Left ventricle myocardium superior (tissue), 1 donor: ENCODE measurements at places on chromosomes 5 and 9.

DNA sequence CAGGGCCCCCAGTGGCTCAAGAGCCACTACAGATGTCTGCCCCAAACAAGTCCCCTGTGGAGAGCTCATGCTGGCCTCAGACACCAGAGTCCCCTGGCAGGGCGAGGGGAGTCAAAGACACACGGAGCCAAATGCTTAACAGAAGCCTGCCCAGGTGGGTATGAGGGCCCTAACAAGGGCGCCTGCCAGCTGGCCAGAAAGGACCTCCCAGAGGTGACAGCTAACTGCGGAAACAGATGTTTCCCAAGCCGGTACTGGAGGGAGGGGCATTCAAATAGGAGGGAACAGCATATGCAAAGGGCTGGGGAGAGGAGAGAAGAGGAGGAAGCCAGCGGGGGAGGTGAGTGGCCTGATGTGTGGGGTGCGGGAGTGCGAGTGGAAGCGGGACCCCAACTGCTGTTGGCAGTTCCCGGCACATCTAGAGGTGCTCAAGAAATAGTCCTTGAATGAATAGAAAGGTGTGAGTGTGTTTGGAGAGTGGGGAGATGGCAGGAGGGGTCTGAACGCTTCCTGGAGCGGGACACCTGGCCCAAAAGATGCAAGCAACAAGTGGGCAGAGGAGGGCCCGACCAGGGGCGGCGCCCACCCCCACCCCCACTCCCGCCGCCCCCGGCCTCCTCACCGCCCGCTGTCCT is 824 bp downstream of the MXD3 start:
- no peak for DNase-seq

GRCh38 chr5:128681096-128681495 is 143.1 kb upstream of the FBN2 start:
- no peak for DNase-seq

DNA sequence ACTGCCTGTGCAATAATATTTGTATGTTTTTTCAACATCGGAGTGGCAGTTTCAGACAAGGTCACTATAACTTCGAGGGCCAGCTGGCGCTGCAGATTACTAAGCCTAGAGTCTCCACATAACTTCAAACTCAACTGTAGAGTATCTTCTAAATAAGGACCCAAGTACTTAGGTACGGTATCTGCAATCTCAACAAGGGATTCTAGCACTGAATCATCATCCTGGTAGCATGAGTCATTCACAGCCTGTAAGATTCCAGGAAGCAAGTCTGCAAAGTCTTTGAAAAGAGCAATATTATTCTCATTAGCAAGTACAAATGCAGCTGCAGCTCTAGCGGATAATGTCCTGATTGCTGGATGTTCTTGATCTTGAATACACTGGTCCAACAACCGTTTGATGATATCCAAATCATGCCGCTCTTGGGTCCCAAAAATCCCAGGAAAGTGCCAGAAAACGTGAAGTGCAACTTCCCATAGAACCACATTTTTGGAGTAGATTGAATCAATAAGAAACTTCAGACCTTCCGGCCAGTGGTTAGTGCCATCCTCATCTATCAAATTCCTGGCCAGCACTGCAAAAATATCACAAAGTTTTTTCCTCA is 654 bp downstream of the RANBP6 start:
- DNase-seq: no peak

GRCh38 chr5:83895860-83896259 is 175.2 kb upstream of the HAPLN1 start:
- DNase-seq: no peak

GRCh38 chr5:68818057-68818695 is 275.6 kb upstream of the SLC30A5 start:
- no peak for DNase-seq

GRCh38 chr5:1851290-1851934 is 31.3 kb downstream of the IRX4 start:
- no peak for DNase-seq

GRCh38 chr9:110241260-110241857 is 14.9 kb downstream of the TXN start:
- DNase-seq: no peak

DNA sequence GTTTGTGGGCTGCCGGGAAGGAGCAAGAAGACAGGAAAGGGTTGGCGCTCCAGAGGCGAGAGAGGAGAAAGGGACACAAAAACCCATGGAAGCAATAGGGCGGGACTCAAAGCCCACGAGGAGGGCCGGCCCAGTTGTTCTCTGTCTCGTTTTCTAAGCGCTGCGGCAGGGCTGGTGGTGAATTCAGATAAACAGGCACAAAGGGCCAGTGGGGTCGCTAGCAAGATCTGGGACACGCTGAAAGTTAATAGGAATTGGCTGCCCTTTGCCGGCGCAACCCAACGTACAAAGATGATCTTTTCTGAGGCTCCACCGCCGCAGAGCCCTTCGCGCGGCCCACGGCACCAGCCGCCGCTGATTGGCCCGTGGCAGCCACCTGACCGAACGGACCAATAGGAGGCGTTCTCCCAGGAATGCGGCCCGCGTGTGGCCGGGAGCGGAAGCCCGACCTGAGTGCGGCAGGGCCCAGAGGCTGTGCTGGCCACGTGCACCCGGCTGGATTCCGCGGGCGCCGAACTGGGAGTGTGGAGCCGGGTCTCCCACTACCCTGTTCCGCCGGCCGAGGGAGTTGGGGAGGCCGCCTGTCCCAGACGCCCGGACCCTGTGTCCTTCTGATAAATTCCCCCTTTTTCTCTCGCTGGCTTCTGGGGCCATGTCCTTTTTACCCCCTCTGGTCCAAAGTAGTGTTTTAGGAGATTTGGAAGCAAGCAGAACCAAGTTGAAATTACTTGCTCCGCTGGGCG is 16.8 kb upstream of the NSD1 start:
- peak; percentile 93 for DNase-seq

DNA sequence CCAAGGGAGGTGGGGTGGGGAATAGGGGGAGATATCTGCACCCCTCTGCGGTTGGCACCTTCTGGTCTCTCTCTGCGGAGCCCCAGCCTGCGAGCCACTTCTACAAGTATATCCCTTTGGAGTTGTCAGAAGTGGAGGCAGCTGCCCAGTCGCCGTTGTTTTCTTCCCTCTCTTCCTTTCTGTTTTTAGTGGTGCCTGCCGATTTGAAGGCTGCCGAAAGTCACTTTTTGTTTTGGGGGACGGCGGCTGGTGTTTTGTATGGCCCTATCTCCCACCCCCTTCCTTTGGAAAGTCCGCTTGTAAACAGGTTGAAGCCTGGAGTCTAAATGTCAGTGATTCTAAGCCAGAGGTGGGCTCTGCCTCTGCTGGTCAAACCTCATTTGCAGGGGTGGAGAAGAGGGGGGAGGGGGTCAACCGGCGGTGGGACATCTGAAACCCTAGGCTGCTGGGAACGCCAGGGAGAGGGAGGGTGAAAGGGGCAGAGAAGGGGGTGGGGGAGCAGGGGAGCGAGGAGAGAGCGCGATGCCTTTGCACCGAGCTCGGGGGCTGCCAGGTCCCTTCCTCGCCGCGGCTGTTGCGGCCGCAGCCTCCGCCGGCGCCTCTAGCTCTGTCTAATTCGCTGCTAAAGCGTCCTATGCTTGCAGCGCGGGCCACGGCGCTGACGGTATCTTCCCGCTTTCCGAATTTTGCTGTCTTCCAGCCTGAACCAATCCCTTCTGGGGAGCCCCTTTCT is at the start of gene FGF10:
TSS of gene FGF10 (minus strand) at position 331 of the 733 bp plus-strand sequence. CDS start 738 bp downstream, outside the sequence.
- peak; percentile 50 for DNase-seq

GRCh38 chr9:107737987-107738743 is 248.6 kb upstream of the KLF4 start:
- DNase-seq: peak; percentile 76
